Right hindlimb (tissue), 1 donor: ENCODE measurements at places on chromosomes 3 and 15.

GRCh38 chr15:42206406-42206805, 1.7 kb downstream of the VPS39 start:
- no peak for DNase-seq

GRCh38 chr15:57375827-57376695, at the start of gene CGNL1:
Gene CGNL1, plus strand, starts transcription at chr15:57376505. Its CDS starts 61,495 bp downstream, at chr15:57438000.
- DNase-seq, result peak; percentile 64

GRCh38 chr3:156036258-156037053, 83.9 kb upstream of the KCNAB1 start:
- no peak for DNase-seq

GRCh38 chr15:73944161-73945129, 18.2 kb downstream of the LOXL1 start:
- no peak for DNase-seq

GRCh38 chr3:142151828-142152227, 2.5 kb upstream of the TFDP2 start:
- no peak for DNase-seq
